ENCODE measurements at places on chromosomes 16 and 17.
A peak's percentile ranks its signal among the peaks of the same experiment; 100 is the strongest.

DNA sequence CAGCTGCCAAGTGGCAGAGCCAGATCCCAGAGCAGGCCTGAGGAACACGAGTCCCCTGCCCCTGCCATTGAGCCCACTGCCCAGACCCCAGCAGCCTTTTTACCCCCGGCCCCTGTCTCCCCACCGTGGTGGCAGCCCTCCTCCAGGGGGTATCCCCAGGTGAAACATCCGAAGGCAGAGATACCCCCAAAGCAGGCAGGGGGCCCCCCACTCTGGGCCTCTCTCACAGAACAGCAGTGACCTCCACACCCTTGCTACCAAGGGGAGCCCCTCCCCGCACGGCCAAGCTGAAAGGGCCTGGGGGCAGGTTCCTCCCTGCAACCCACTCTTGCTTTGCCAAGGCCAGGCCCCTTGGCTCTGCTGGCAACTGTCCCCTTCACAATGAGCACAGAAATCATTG, 142.2 kb downstream of the ENGASE start:
- no peak for DNase-seq

DNA sequence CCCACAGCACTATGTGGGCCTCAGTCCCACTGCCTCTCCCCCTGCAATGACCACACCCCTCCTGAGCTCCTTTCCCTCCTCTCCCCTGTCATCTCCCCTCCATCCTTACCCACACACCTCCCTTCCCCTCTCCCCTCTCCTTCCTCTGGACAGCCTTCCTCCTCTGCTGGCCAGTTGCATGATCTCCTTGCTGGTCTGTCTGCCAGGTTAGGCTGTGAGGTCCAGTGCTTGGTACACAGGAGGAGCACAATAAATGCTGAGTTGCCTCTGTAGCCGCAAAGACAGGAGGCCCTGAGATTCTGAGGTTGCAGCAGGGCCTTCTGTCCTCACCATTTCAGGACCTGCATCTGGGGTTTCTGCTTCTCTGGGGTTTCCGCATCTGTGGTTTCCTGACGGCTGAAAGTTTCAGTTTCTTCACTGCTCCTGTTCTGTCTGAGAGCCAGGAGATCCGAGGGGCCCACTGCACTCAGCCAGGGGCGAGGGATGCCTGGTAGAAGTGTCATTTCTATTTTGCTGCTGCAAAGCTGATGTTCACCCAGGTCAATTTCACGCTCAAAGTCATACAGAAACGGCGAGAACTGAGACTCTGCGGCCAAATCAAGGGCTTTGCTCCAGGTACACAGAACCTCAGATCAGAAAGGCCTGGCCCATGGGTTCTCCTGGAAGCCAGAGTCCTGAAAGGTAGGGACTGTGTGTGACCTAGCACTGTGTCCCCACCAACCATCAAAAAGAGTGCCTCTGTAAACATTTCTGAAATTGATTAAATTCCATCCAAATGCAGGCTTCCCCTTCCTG, 4.6 kb upstream of the SLC12A3 start:
- DNase-seq = no peak

DNA sequence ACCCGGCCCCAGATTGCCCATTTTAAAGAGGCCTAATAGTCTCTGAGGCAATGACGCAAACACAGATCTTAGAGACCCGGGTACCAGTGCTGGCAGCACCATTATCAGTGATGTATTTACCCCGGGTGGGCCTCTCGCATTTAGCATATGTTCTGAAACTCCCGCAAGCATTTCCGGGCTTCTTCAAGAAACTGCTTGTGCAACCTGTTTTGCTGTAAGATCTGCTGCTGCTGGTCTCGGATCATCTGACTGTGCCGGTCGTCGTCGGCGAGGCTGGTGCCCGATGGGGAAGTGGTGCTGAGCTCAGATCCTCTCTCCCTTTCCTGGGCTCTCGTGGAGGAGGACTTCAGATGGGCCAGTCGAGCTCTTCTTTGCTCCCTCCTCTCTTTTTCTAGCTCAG, 12.5 kb downstream of the CEP295NL start:
- DNase-seq = no peak

- DNase-seq = no peak
These were observed 1.0 kb downstream of the FOXJ1 start for GRCh38 chr17:76139801-76140660.

- no peak for DNase-seq
These were observed 2.2 kb downstream of the PLCD3 start for GRCh38 chr17:45129940-45130680.

- DNase-seq = no peak
These were observed 1066.7 kb upstream of the RBFOX1 start for GRCh38 chr16:6265968-6266367.

GRCh38 chr17:371583-371982, 19.0 kb upstream of the RPH3AL start:
- DNase-seq = no peak

- no peak for DNase-seq
These were observed 981 bp upstream of the DUXB start for GRCh38 chr16:75702242-75702641.

DNA sequence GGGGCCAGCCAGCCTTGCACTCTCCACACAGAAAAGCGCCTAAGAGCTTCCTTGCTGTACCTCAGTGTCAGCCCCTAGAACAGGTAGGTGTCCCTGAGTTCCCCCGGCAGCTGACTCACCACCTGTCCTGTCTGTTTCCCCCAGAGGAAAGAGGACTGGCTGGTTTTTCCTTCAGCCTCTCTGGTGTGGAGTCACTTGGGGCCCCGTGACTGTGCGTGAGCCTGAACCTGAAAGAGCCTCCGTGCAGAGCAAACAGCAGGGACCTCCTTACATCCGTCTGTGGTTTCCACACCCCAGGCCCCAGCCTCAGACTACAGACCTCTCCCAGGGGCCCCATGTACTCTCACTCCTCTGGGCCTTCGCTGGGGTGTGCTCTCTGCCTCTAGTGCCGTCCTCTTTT, 87.8 kb downstream of the GNAO1 start:
- DNase-seq = no peak

- DNase-seq = no peak
These were observed 1.1 kb upstream of the DNAJC7 start for GRCh38 chr17:42018339-42018738.

DNA sequence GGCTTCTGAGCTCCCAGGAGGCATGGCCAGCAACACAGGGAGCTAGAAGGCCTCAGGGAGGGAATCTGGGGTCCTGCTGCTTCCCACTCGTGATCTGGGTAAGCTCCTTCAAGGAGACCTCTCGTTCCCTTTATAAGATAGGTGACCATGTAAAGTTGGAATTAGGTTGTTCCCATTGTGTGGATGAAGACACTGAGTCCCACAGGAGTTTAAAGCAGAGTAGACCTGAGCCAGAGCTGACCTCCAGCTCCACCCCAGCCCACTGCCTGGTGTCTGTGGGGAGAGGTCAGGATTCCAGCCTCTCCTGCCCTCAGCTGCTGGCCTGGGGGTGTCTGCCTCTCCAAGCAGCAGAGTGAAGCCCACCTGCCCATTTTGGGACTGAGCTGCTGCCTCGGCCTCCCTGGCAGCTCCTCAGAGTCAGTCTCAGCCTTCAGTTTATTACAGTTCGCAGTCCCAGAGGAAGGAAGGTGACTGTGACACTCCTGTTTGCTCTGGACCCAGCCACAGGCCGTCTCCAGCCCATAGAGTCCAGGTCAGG, 33.1 kb upstream of the LGALS9 start:
- no peak for DNase-seq

GRCh38 chr17:64718058-64718457, 56.0 kb upstream of the SMURF2 start:
- DNase-seq = no peak

DNA sequence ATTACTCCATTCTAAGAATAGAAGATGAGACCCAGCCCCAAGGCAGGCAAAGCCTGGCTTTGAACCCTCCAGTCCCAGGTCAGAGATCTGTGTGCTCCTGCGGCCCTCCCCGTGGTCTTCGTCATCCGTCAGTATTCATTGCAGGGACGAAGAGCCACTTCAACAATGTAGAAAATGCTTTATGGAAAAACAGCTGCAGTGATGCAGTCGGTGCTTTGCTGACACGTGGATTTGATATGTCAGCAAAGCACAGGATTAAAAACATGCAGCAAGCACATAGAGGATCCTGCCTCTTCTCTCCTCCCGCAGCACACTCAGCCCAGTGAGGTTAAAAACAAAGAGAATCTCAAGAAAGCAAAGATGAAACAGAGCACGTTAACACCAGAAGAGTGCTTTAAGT, 117.1 kb upstream of the AXIN2 start:
- no peak for DNase-seq

- no peak for DNase-seq
These were observed 500.8 kb downstream of the MAF start for GRCh38 chr16:79099716-79100115.

- no peak for DNase-seq
These were observed 19.9 kb downstream of the MIS12 start for GRCh38 chr17:5506307-5506706.

DNA sequence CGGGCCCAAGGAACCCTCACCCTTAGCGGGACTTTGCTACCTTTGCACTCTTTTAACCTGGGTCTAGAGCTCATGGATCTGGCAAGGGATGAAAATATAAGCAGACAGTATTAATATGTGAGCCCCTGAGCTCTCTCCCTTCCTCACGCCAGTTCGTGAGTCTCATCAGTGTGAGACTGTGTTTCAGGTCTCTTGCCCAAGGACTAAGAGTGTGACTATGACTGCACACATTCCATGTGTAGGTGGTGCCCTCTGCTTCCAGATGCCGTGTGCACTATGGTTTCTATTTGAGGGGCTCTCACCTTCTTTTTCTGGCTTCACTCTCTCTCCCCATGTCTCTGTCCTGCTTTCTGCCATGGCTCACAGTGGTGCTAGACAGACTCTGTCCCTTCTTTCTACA, 40.5 kb downstream of the DHRS7B start:
- no peak for DNase-seq

DNA sequence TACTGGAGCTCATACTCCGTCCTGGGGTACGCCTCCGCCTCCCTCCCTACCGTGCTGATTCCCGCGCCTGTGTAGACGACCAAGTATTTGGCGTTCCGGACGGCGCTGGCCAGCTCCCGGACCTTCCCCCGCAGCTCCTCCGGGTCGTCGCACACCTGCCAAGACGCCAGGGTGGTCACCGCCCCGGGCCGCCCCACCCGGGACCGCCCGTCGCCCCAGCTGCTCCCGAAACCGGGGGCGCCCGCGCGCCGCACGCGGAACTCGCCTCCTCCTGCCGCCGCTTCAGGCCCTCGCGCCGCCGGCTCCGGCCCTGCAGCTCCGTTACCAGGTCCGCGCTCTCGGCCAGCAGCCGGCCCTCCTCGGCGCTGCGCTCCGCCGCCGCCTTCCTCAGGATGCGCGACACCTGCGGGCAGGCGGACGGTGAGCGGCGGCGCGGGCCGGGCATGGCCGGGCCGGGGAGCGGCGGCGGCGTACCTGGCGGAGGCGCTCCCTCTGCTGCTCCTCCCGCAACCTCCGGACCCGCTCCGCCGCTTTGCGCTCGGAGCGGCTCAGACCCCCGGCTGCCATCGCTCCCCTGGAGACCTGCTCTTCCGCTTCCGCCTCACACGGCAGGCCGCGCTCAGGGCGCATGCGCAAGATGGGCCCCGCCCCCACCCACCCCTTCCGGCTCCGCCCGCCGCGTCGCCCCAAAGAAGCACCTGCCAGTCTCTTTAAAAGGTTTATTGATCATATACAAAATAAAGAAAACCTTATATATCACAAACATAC, at the start of gene SIRT7:
Gene SIRT7 (minus strand): TSS at position 612 of the 768 bp plus-strand sequence. CDS start 45 bp downstream, at position 567.
- DNase-seq = peak; percentile 85

- no peak for DNase-seq
These were observed 2.1 kb downstream of the ANTKMT start for GRCh38 chr16:722835-723633.

DNA sequence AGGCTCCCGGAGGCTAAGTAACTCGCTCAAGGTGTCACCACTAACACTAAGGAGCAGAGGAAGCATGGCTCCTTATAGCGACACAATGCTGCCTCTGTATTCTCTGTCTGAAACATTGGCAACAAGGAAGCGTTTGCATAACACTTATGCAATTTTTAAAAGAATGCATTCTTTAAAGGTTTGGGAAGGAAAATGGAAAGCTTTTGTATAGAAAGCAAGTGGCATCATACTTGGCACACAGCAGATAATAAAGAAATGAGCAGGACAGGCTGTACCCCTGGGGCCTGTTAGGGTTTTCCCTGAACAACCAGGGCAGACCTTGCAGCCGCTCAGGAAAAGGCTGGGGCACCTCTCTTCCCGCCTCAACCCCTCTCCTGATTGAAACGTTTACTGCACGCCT, 36.9 kb downstream of the PPL start:
- no peak for DNase-seq

- DNase-seq = no peak
These were observed 15.7 kb upstream of the CCL1 start for GRCh38 chr17:34378664-34379101.

DNA sequence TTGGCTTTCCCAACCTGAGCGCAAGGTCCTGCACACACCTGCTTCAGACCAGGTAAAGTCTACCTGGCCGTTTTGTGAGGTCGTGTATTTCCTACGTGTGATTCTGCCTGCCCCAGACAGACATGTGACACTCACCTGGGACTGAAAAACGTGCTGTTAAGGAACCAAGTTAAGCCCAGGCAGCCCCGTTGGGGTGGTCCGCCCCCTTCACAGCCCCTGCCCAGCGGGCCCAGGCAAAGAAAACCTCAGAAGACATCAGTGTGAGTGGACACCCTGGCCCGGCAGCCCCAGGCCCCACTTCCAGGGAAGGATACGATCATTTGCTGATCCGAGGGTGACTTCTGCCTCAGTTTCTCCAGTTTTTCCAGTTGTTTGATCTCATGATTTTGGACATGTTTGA, 4.7 kb downstream of the CIBAR2 start:
- no peak for DNase-seq

- no peak for DNase-seq
These were observed 63.3 kb upstream of the TMC5 start for GRCh38 chr16:19354371-19354770.

- no peak for DNase-seq
These were observed 16.7 kb upstream of the TBX21 start for GRCh38 chr17:47716375-47716774.

DNA sequence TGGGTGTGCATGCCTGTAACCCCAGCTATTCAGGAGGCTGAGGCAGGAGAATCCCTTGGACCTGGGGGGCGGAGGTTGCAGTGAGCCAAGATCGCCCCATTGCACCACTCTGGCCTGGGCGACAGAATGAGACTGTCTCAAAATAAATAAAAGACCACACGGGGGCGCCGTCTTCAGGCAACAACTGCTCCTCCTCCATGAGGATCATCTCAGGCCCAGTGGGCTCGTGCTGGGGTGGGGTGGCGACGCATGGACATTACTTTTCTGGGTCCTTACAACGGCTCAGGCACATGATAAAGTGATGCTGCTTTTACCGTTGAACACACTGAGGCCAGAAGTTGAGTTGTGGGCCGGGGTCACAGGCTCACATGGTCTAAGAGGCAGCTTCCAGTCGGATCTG, 56.2 kb downstream of the PRMT7 start:
- no peak for DNase-seq

DNA sequence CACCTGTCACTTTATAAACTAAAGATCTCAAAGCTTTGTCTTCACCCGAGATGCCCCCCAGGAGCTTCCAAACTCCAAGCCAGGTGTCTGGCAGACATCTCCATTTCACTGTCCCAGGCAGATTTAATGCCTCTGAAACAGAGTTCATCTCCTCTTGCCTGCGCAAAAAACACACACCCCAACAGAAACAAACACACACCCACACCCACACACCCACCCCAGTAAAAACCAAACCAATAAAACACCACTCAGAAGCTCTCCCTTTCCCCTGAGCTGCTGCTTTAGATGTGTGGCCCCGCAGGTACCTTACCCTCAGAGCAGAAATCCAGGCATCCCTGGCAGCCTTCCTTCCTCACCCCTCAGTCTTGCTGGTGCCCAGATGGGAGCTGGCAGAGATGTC, 14.4 kb downstream of the SEC14L1 start:
- DNase-seq = no peak

Data from ovary (tissue), 10 donors.